ENCODE measurements at places on chromosomes 1 and 21.

- DNase-seq = no peak
Measured at GRCh38 chr1:154129391-154129970, 25.4 kb downstream of the NUP210L start.

DNA sequence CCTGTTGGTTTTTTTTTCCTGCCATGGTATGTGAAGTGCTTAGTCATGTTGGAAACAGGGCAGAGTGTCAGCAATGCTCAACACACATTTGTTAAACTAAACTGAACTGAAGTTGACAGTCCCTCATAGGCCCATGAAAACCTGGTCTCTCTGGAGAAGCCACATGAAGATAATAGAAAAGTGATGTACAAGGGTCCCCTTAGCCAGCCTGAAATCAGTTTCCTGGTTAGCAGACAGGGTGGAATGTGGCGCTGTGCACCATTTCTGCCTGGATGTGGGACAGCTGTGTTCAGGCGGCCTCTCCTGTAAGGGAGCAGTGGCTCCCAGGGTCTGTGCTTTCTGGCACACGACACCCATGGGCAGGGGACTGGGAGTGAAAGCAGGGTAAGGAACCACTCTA is 9.9 kb upstream of the CHI3L1 start:
- DNase-seq = no peak

DNA sequence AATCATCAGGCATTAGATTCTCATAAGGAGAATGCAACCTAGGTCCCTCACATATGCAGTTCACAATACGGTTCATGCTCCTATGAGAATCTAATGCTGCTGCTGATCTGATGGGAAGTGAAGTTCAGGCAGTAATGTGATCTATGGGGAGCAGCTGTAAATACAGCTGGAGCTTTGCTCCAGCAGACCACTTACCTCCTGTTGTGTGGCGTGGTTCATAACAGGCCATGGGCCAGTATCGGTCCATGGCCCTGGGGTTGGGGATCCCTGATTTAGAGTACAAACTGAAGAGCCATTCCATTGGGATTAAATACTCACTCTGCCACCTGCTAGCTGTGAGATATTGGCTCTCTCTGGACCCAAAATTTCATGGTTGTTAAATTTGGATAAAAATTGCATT is 244.6 kb upstream of the POGK start:
- no peak for DNase-seq

DNA sequence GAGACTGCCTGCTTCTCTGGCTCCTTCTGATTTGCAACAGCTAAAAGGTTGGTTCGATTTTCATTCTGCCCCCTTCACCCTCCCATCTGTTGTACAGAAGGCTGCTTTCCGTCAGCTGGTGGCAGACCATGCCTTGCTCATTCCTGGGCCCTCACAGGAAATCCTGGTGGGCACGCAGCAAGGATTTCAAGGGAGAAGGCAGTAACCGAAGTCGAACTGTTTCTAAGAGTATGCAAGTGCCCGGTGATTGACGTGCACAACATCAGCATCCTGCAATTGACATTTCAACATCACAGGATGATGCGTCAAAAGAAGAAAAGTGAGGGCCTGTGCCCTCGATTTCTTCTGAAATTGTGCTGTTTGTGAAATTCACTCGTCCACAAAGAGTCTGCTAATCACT is 83.8 kb downstream of the PLPP3 start:
- no peak for DNase-seq

- peak; percentile 44 for DNase-seq
Measured at GRCh38 chr1:117664314-117664713, 58.5 kb downstream of the TENT5C start.

- no peak for DNase-seq
Measured at GRCh38 chr21:43811262-43812105, 22.1 kb downstream of the RRP1 start.

- DNase-seq = no peak
Measured at GRCh38 chr1:77039739-77040138, 172.5 kb downstream of the ST6GALNAC5 start.

- DNase-seq = no peak
Measured at GRCh38 chr1:171180670-171181069, 4.4 kb upstream of the FMO2 start.

DNA sequence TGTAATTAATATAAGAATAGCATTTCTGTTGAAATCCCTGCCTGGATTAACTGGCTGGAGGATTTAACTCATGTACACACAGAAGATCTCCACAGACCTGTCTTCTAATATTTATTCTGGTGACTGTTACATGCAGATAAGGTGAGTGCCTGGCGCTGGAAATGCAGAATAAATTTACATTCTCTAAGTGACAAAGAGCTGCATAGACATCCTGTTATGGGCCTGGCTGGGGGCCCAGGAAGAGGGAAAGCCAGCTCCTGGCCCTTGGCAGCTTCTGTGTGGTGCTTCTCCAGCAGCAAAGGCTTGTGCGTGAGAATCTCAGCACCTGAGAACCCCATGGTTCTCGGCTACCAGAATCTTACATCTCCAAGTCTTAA is 446.6 kb downstream of the PTPRU start:
- DNase-seq = no peak

DNA sequence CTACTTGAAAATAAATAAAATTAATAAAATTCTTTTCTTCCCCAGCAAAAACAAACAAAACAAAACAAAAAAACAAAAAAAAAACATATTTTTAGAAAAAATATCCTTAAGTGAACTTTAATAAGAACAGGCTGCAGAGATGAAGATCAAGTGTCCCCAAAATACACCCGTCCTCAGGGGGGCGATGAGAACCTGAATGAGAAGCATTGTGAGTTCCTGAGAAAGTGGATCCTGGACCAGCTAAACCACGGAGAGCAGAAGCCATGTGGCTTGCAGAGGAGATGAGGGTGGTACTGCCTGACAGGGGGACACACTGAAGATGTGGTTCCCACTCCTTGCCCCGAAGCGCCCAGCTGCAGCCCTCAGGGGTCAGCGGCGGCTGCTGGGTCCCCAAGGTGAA is 89.3 kb downstream of the ITPKB start:
- DNase-seq = no peak

GRCh38 chr1:245105815-245106410 is 48.9 kb upstream of the KIF26B start:
- no peak for DNase-seq

DNA sequence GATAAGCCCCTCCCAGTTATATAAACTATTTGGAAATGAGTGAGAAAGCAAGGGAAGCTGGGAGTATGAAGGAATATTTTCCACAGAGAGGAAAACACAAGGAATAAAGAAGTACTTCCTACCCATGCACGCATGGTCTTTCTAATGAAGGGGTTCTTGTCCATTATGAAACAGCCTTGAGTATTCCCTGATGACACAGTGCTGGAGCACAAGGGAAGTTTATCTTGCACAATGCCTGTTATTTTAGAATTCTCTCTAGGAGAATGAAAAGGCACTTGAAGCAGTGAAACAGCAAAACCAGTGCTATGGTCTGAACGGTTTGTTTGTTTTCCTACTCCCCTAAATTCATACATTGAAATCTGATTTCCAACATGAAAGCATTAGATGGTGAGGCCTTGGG is 38.6 kb upstream of the ADAMTS1 start:
- no peak for DNase-seq

GRCh38 chr1:115877511-115877910 is 36.6 kb upstream of the NHLH2 start:
- DNase-seq = no peak

DNA sequence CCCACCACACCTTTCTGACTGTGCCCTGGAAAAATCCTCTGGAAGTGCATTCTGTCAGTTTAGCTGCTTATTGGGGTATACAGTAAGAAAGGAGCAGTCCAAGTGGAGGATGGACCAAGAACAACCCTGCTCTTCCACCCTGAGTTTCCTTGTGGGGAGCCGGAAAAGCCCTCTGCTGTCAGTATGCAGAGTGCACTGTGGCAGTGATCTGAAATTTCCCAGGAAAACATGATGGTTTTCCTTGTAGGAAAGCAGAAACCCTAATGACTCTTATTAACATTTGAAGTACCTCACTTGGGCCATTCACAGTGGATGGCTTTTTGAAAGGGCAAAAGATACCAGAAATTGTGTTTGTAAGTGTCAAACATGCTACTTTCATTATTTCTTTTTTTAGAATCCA is 20.5 kb downstream of the ELAVL4 start:
- DNase-seq = no peak

DNA sequence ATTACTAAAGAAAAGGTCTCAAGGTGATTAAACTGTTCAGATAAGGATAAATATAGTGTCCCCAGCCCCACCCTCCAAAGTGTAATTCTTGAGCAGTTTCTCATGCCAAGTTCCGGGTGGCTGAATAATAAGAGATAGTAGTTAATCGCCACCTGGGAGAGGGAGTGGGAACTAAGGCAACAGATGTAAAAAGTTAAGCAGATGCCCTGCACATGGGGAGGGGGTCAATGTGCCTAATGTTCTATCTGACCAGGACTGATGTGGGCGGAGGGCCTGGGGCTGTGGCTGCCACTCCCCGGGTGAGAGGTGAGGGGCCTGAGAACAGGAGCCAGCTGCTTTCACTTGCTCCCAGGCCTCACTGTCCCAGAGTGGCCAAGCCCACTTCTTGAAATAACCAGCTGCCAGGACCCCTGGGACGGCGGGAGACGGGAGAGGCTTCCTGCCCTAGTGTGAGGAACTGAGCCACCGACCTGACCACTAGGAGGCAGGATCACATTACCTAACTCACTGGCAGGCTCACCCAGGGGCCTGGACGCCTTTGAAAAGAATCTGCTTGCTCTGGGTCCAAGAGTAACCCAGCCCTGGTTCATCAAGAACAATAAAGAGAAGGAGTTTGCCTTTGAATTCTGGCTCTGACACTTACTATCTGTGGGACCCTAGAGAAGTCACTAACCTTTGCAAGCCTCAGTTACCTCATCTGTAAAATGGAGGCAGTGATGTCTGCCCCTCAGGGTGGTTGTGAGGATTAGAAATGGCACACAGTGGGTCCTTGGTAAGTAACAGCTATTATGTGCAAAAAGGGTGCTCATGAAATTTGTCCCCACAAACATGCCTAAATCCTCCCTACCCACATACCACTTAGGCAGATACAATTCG is 179.2 kb downstream of the ATG4C start:
- DNase-seq = no peak

- DNase-seq = no peak
Measured at GRCh38 chr1:15958793-15959192, 17.1 kb downstream of the ZBTB17 start.

DNA sequence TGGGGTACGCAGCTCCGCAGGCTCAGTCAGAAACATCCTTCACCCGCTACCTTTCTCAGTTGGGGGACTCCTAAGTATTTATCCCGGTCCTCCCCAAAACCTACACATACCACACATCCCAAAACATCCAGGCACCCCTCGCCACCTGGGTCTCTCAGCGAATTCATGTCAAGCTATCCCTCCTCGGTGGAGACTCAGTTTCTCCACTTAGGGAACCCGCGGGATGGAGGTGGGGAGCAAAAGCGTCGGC is 1.3 kb upstream of the ZBTB7B start:
- DNase-seq = no peak

- DNase-seq = no peak
Measured at GRCh38 chr1:169160845-169161495, 54.5 kb downstream of the ATP1B1 start.

DNA sequence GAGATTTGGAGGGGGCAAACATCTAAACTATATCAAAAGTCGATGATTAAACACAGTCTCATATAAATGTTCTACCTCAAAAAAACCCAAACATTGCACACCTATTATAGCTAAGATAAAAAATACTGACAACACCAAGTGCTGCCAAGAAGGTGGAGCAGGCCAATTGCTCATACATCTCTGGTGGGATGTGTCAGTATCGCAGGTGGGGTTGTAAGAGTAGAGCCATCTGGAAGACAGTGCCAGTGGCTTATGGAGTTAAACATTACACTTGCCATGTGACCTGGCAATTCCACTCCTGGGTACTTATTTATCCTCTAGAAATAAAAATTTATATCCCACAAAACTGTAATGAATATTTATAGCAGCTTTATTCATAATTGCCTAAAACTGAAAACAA is 213.4 kb downstream of the DISC1 start:
- no peak for DNase-seq

- no peak for DNase-seq
Measured at GRCh38 chr1:228691211-228691610, 44.1 kb upstream of the RHOU start.

- DNase-seq = no peak
Measured at GRCh38 chr1:78370779-78371482, 119.8 kb upstream of the PTGFR start.

GRCh38 chr1:244340396-244340795 is 111.3 kb downstream of the ADSS2 start:
- DNase-seq = no peak

- no peak for DNase-seq
Measured at GRCh38 chr1:5903680-5904079, 88.5 kb downstream of the NPHP4 start.

DNA sequence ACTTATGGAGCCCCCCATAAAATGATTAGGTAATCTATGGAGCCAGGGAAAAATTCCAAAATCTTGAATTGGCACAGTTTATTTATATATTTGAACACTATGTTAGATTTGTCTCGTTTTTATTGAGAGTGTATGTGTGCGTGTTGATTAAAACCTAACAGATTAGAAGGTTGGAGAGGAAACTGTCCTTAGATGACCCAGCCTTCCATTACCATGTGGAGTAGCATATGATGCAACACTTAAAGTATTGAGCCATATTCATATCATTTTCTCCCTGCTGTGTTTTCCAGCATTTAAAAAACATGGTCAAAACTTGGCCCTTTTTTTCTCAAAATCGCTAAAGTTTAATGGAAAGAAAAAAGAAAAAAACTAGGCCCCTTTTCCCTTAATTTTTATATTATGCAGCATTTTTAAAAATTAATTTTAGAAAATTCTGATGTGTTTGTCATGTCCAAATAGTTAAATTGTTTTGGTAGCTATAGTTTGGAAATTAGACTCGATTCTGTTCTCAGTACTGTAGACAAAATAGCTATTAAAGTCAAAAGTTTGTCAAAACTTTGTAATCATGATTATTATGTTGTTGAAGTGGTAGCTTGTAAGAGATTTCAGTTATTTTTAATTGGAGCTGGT is 2.3 kb downstream of the LRRC8D start:
- no peak for DNase-seq

GRCh38 chr1:116310180-116310579 is 62.9 kb upstream of the ATP1A1 start:
- DNase-seq = no peak

DNA sequence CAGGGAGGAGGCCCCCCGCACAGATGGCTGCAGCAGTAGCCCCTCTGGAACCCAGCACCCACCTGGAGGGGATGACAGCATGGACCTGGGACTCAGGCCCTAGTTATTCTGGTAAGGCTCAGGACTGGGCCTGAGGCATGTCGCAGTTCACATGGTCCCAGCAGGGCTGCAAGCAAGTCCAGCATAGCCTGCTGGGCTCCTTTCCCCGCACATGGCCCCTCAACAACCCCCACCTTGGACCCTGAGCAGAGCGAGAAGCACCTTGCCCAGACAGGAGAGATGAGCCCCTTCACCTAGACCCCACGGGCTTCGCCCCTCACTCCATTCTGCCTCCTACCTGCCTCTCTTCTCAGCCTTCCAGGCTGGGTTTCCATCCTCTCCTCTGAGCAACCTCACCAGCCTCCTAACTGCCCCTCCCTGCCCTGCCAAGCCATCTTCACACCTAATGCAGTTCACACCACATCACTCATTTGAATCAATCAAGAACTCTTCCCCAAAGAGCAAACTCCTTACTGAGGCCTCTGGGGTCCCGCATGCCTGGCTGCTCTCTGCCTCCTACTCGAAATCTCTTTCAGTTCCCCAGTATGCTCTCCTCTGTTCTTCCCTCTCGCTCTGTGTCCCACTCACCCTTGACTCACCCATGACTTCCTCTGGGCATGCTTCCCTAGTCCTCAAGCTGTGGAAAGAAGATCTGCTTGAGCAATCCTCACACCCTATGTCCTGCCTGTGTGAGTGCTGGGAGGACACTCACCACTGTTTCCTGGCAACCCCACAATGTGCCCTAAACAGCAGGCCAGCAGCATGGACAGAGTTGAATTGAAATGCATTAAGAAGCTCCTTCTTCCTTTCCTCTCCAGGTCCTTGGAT is 9.4 kb upstream of the THEMIS2 start:
- DNase-seq = no peak

Data from T-cell (primary cell).